ENCODE measurements at places on chromosomes 12 and 14.

DNA sequence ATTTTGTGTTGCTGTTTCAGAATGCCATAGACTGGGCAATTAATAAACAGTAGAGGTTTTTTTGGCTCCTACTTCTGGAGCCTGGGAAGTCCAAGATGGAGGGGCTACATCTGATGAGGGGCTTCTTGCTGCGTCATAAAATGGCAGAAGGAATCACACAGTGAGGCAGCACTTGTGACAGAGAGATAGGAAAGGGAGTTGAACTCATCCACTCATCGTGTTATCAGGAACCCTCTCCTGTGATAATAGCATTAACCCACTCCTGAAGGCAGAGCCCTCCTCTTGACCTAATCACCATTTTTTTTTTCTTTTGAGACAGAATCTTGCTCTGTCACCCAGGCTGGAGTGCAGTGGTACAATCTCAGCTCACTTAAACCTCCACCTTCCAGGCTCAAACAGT lies 9.7 kb downstream of the TDG start:
- DNase-seq, result no peak

- DNase-seq, result no peak
Measured at GRCh38 chr12:62912644-62913043, 22.3 kb downstream of the PPM1H start.

DNA sequence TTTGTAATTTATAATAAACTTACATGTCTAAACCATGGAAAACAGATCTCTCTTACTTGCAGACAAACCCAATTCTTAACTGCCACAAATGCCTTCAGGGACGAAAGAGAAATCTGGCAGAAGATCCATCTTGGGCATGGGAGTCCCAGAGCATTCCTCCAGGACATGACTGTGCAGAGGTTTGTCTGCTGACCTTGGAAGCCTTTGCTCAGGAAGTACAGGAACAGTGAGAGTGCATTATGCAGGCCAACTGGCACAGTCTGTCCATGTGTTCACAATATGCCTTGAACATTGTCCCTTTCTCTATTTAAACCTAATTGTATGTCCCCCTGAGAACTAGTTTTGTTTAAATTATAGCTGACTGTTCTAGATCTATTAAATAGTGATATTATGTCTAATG lies 467.1 kb downstream of the ATP23 start:
- DNase-seq, result no peak

GRCh38 chr12:48988030-48988649 lies 10.0 kb downstream of the WNT1 start:
- no peak for DNase-seq

GRCh38 chr14:103127861-103128598 lies 4.8 kb downstream of the TNFAIP2 start:
- DNase-seq, result no peak

GRCh38 chr14:66078006-66078405 lies 408.2 kb upstream of the CCDC196 start:
- no peak for DNase-seq

DNA sequence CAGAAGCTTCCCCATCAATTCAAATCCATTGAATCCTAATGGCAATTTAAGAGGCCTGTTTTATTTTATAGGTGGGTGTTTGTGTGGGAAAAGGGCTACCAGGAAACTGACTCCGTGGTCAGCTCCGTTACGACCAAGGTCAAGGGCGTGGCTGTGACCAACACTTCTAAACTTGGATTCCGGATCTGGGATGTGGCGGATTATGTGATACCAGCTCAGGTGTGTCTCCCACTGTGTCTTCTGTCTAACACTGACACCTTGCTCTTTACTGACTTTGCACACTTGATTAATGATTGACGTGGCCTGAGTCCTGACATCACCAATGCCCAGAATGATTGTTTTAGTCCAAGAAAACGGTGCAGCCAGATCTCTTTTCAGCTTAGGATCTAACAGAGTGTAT lies 7.1 kb downstream of the P2RX4 start:
- DNase-seq, result no peak

DNA sequence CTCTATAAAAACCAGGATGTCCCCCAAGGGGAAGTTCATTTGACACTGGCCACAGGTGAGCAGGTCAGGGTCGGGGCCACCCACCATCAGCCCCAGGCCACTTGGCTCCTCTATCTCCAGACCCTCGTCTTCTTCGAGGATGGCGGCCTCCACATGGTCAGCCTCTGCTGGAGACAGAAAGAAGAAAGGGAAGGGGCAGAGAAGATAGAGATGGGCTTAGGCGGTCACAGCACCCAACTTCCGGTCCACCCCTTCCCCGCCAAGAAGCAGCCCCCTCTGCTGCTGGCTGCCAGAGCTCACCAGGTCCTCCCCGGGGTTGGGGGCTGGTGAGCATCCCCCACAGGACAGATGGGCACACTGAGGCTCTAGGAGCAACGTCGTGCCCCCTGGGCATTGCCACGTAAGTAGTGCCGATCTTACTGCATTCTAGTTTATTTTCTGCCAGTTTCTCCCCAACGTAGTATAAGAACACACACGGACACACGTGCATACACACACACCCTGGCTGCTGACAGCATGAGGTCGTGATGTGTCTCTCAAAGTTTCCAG lies 14.2 kb downstream of the BCL11B start:
- no peak for DNase-seq

DNA sequence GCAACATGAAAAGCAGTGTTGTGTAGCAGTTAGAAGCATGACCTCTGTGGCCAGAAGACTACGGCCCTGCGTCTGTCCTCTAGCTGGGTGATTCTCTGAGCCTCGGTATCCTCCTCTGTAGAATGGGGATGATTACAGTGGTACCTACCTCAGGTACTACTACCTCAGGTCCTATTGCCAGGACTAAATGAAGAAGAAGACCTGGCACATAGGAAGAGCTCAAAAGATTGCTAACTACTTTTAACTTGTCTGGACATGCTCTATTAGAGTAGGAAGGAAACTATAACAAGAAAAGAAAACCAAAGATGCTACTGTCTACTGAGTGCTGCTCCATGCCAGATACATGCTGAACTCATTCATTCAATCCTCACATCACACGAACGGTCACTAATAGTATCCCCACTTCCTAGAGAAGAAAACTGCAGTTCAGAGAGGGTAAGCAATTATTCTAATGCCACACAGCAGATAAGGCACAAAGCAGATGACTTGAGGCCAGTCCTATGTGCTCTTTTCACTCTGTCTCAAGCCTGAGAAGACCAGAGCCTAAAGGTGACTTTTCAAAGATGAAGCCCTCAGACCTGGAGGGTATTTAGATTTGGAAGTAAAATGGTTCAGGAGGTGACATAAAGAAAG lies 108.1 kb upstream of the HIF1A start:
- no peak for DNase-seq

DNA sequence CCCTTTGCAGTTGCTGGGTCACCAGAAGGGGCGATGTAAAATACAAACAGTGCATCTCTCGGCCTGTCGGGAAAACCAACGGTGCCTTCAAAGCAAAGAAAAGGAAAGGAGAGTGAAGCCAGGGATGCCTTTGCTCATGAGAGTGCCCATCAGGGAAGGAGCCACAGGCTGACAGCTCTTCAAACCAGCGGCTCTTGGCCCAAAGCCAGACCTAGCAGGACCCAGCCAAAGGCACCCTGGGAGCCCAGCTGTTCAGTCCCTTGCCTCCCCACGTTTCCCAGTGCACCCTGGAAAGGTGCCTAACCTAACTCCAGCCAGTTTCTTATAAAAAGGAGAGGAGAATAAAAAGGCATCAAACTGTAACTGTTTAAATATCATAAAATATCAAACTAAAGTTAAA lies 29.2 kb downstream of the PRMT8 start:
- DNase-seq, result no peak

GRCh38 chr12:124147575-124147974 lies 147.3 kb upstream of the RFLNA start:
- no peak for DNase-seq

GRCh38 chr12:100508751-100509150 lies 35.1 kb downstream of the NR1H4 start:
- DNase-seq, result no peak

DNA sequence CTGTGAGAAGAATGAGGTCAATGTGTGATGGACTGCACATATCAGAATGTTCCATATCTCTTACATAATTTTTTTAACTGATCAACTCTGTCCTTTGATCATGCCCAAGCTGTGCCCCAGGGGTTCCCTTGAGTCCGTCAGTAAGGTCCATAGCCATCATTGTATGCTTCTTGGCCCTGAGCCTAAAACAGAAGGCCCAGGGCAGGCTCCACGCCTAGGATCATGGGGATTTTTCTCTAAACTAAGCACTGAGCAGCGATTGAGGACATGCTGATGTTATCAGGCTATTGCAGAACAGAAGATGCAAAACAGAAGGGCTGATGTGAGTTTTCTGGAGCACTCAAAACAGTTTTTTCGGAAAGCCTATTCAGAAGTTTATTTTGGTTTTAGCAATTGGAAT lies 20.9 kb downstream of the RNASE9 start:
- no peak for DNase-seq

- no peak for DNase-seq
Measured at GRCh38 chr12:100591979-100592378, 18.5 kb downstream of the GAS2L3 start.

- no peak for DNase-seq
Measured at GRCh38 chr14:24131549-24131966, 1.1 kb downstream of the FITM1 start.

DNA sequence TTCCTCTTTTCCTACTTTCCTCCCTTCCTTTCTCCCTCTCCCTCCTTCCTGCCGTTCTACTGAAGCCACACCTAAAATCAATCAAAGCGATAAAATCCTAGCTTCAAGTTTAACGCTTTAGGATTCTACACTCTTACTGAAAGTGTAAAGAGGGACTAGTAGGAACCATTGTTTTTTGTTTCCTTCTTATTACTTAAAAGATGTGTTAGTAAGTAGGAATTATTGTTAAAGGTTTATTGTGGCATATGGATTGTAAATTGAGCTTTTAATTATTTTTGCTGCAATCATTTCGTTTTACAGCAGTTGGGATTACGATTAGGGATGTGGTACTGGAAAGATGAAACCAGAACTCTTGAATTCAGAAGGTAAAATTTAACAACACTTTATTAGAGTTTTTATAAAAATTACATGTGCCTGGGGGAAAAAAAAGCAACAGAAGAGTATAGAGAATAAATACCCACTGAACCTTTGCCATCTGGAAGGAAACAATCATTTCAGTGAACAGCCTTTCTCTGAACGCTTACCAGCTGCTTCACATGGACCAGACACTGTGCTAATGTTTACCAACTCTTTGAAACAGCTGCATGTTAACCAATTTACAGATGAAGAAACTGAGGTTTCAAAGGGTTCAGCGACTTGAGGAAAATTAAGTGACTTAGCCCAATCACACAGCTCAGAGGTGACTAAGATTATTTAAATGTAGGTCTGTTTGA lies 1.0 kb downstream of the PPP1R36 start:
- no peak for DNase-seq

DNA sequence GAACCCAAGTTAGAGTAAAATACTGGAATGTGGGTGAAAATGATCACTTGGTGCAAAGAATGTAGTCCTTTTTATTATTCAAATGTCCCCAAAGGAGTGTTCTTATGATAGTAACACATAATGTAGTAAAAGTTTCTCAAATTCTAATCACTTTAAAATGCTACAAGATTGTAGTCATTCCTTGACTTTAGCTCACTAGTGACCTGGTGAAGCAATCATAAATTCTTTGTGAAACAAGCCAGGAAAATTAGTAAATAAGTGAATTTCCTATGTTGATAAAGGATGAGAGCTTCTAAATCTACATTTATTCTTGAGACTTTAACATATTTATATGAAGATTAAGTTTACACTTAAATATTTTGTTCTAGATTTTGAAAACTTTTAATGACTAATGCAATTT lies 30.7 kb upstream of the SLC17A8 start:
- DNase-seq, result no peak

- no peak for DNase-seq
Measured at GRCh38 chr14:23299211-23299957, 3.3 kb downstream of the PPP1R3E start.

DNA sequence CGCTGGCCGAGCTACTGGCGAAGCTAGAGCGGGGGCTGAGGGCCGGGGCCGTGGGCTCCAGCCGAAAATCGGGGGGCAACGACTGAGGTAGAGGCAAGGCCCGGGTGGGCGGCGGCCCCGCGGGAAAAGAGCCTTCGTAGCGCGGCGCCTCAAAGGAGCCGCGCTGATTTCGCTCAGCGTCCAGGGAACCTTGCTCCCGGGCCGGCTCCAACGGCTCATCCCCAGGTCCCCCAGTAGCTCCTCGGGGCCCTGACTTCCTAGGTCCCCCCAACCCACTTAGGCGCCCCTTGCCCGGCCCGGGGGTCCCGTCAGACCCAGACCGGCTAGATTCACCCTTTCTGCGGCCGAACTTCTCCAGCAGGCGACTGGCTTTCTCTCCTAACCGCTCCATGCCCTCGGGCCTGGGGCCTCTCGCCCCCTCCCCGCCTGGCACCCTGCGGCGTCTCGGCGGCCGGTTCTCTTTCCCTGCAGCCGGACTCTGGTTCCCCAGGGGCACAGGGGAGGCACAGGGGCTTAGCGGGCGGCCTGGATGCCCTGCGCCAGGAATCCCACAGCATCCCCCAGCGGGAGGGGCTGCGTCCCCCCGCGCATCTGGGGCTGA lies 375 bp downstream of the AJUBA start:
- no peak for DNase-seq

DNA sequence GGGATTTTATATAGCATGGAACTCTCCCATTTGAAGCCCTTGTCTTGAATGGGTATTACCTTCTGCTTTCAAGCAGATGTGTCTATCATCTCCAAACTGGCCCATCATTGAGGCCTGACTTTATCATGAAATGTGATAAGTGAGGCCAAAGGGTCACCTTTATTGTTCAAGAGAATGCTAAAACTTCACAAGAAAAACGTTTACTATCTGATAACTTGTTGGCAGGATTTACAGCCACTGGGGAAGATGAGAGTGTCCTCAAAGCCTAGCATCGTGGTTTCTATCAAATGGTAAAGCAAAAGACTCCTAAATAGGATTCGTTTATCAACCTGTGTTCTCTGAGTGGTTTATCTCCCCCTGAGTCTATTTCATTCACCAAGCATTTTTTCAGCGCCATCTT lies 62.0 kb upstream of the CLMN start:
- DNase-seq, result no peak

DNA sequence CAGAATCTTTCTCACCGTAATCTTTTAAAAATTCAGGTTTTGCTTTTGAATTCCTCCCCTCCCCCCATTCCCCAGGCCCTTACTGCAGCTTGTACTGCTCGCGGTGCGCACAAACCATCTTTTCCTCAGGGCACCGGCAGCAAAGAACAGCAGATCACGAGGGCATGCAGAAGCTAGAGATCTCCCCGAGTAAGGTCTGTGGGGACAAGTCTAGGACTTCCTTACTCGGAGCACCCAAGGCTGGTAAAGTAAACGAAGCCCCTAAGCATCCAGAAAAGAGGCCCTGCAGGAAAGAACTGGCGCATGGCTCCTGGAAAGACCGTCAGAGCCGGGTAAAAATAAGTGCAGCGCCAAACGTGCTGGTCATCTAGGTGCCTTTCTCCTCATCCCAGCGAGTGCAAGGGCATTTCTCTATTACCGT lies 727 bp downstream of the LDHB start:
- DNase-seq, result no peak

GRCh38 chr14:100669468-100669867 lies 57.2 kb upstream of the DLK1 start:
- DNase-seq, result no peak

GRCh38 chr12:91105807-91106206 lies 5.5 kb downstream of the LUM start:
- DNase-seq, result no peak

Data from non-pigmented ciliary epithelial cell (primary cell).